Hematopoietic multipotent progenitor cell treated with erythropoietin and hydrocortisone succinate and interleukin-3 and kit ligand, for 4 days (in vitro differentiated cells): ENCODE measurements at places on chromosomes 7 and 10.

GRCh38 chr10:103610083-103610472 is 116.6 kb downstream of the NEURL1 start:
- no peak for DNase-seq

DNA sequence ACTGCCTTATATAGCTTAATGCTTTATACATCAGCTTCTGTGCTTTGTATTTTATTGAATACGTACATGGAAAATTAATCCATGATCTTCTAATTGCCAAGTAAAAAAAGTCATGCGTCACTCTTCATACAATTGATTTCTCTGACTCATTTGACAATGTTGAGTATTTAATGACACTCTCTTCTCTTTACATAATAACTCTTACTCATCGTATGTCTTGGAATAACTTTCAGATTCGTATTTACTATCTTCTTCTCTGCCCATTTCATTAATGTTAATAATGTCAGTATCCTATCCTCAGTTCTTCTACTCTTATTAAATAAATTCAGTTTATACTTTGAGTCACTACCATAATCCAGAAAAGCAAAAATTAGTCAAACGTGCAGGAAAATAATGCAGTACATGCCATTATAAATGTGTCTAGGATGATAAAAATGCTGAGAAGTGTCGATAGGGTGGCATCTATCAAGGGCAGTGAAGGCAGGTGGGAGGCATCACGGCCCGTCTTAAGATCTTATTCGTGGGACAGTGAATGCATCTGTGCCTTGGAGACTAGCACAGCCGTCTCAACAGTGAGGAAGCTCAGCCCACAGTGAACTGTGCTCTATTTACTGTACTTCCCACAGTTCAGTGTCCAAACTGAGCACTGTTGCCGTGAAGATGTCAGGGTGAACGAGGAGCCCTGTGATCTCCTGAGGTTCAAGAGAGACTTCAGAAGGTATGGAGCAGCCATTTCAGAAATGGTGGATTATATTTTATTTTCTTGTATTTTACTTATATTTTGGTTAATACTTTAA is 39.8 kb upstream of the AKR1E2 start:
- DNase-seq: no peak

GRCh38 chr10:77386838-77387237 is 250.8 kb downstream of the KCNMA1 start:
- DNase-seq: no peak

GRCh38 chr10:6083523-6084475 is 5.0 kb upstream of the RBM17 start:
- DNase-seq: no peak

GRCh38 chr10:68489919-68490318 is 18.1 kb upstream of the DNA2 start:
- no peak for DNase-seq
